Hematopoietic multipotent progenitor cell (in vitro differentiated cells): ENCODE measurements at places on chromosomes 5 and 9.
A peak's percentile ranks its signal among the peaks of the same experiment; 100 is the strongest.

GRCh38 chr5:175319199-175319598 is 124.8 kb downstream of the DRD1 start:
- DNase-seq: no peak

DNA sequence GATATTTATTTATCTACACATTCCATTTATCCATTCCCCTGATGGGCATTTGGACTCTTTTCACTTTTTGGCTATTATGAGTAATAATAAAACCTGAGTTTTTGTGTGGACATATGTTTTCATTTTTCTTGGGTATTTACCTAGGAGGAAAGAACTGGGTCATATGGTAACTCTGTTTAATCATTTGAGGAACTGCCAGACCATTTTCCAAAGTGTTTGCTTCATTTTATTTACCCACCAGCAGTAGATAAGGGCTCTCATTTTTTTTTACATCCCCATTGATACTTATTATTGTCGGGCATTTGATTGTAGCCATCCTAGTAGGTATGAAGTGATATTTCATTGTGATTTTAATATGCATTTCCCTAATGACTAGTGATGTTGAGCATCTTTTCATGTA is 7.7 kb upstream of the PTPDC1 start:
- DNase-seq: no peak

DNA sequence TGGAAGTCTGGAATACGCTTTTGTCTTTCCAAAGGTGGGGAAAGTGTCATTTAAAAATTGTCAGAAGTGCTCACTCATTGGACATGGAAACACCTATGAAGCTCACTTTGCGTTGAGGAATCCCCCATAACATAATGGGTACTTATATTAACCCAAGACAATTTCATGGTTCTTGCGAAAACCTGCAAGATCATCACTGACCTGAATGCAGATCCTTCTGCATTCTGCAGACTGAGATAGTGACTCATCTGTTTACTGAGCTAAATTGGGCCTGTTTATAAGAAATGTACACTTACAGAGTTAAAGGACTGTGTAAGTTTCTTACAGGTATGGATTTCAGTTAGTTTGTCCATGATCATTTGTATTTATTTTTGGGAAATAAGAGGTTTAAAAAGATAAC is 153.0 kb downstream of the HMHB1 start:
- DNase-seq: no peak

DNA sequence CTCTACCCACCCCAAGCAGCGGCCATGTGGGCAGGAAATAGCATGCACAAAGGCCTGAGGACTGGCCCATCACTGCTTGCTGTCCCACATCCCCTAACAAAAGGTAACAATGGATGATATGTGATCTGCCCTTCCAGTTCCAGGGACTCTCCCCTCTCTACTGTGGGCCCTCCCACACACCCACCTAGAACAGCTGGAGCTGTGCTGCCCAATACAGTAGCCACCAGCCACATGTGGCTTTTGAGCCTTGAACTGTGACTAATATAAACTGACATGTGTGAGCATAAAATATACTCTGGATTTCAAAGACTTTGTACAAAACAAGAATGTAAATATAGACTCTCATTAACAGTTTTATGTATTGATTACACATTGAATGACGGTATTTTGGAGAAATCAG is 78.1 kb downstream of the C5orf15 start:
- no peak for DNase-seq

DNA sequence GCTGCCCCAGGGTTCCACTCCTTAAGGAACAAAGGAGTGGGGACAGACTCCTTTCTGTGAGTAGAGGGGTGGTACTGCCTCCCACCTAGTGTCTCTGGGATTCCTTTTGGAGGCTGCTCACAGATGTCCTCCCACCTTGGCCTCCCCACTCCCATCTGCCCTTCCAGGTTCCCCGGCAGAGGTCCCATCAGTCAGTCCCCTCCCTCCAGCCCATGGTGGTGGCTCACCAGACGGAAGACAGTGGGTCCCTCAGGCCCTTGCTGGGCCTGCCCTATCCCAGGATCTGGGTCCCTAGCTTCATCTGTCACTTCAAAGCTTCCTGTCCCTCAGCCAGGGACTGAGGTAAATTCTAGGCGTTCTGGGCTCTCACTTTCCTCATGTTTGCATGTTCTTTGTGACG is 35.6 kb upstream of the NEK6 start:
- no peak for DNase-seq

DNA sequence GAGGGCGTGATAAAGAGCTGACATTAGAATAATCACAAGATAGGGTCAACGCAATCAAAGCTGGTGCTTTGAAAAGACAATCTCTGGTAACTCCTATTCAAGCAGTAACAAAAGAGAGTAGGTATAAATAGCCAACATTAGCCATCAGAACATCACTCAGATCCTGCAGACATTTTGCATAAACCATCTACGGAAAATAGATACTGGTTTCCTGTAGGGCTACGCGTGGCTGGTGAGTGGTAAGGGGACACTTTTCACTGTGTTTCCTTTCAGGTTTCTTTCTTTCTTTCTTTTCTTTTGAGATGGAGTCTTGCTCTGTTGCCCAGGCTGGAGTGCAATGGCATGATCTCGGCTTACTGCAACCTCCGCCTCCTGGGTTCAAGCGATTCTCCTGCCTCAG is 22.3 kb downstream of the TTF1 start:
- no peak for DNase-seq

DNA sequence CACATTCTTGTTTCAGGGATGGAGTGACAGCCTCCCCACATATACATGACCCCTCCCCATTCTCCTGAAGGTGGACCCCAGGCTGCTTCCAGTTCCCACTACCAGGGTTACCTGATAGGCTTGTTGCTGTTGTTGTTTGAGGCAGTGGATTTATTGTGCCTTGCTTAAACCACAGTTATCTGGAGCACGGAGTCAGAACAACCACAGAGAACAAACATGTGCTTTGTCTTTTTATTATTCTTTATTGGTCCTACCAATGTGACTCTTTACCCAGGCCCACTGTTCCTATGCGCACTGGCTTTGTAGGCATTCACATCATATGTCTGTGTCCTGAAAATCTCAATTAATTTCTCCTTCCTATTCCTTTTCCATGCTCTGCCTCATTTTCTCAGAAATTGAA is 41.2 kb upstream of the IPPK start:
- no peak for DNase-seq

DNA sequence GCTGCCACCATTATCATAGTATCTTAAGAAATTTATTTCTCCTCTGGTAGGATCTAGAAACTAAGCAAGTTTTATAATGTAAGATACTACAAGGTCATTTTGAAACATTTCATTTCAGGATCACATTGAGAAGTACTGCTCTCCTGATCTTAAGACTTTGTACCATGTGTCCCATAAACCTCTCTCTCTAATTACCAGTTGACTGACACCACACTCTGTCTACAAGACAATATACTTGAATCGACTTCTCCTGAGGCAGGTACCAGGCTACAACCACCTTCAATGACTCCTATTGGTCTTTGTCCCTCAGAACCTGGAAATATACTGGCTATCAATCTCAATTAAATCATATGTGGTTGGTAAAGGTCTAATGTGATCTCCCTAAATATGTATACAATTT is 597.0 kb downstream of the PTPRD start:
- DNase-seq: no peak

GRCh38 chr9:2180154-2180553 is 165.0 kb downstream of the SMARCA2 start:
- no peak for DNase-seq

- DNase-seq: no peak
Observed at GRCh38 chr5:81315336-81315735, 13.9 kb downstream of the ZCCHC9 start.

- no peak for DNase-seq
Observed at GRCh38 chr5:141485321-141486055, 658 bp downstream of the PCDHGC4 start.

- DNase-seq: no peak
Observed at GRCh38 chr9:108377881-108378280, 477.9 kb downstream of the ACTL7B start.

GRCh38 chr9:86126998-86127972 is 27.9 kb upstream of the GOLM1 start:
- DNase-seq: no peak

DNA sequence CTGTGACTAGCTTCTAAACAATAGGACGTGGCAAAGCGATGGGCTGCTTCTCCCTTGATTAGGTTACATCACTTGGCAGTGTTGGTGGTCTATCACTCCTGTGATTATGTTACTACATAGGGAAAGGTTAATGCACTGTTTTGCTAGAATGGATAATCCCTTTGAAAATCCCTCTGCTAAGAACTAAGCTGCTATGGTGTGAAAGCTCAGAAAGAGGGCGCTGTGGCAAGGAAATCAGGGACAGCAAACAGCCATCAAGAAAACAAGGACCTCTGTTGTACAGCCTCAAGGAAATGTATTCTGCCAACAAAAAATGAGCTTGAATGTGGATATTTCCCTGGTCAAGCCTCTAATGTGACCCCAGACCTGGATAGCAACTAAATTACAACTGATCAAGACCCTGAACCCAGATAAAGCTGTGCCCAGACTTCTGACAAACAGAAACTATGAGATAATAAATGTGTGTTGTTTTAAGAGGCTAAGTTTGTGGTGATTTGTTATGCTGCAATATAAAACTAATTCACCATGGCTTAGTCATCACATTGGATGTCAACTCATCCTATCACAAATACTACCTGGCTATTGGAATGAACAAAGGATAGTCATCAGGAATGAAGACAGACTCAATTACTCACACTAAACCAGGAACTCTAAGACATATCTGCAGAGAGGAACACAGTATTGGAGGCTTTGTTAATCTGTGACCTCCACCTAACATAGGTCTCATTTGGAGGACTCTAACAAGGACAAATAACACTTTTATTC is 1215.9 kb downstream of the EFNA5 start:
- peak; percentile 31 for DNase-seq

DNA sequence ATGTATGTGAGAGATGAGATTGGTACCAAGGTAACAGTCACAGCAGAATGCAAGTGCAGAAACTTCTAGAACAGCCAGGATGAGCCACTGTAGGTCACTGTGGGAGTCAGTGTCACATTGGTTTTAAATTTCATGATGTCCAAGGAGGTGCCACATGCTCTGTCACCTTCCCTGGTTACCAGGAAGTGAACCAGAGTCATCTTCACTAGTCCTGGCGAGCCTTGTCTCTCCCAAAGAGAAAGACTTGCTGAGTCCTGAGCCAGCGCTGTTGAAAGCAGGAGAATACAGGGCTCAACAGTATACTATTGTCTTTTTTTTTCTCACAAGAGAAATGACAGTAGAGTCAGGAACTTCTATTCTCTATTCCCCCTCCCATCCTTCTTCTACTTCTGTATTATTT is 615.5 kb downstream of the RAB3C start:
- DNase-seq: no peak

GRCh38 chr9:89633404-89633803 is 28.6 kb downstream of the GADD45G start:
- DNase-seq: no peak

- DNase-seq: no peak
Observed at GRCh38 chr5:32805971-32806638, 95.0 kb downstream of the NPR3 start.

- no peak for DNase-seq
Observed at GRCh38 chr9:135526730-135527571, 5.7 kb downstream of the LCN1 start.

- no peak for DNase-seq
Observed at GRCh38 chr5:1784197-1785050, 15.2 kb downstream of the MRPL36 start.

DNA sequence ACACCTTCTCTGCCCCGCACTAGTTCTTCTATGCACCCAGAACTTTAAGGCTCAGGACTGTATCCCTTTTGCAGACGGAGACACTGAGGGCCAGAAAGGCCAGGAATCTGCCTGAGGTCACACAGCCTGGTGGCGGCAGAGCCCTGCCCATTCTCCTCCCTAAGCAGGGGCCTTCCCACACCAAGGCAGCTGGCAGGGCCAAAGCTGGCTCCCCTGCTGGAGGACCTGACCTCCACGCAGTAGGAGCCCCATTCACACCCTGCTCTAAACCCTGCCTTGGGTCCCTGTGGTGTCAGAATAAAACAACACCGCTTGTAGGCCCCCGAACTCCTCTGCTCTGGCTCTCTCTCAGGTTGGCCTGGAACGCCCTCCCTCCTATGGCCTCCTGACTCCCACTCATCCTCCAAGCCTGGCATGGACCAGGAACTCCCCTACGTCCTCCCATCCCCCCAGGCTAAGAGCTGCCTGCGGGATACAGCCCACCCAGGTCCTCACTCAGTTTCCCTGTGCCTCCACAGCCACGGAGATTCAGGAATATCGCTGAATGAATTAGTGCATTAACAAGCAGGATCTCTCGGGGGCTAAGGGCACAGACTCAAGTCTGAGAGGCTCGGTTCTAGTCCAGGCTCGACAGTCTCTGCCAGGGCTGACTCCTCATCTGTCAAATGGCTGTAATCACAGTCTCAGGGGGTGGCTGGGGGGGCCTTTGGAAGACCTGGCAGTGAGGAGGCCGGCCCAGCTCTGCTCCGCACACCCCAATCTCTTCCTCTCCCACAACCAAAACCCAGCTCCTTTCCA is 2.8 kb downstream of the ST6GALNAC6 start:
- DNase-seq: no peak

DNA sequence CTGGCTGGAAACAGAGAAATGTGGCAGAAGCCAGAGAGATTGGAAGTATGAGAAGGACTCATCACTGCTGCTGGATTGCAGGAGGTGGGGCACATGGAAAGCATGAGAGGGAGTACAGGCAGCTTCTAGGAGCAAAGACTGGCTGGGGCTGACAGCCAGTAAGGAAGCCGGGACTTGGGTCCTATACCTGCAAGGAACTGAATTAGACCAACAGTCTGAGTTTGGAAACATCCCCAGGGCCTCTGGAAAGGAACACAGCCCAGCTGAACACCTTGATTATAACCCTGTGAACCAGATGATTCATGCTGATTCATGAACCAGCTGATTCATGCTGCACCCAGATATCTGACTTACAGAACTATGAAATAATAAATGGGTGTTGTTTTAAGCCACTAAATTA is 93.4 kb downstream of the OSTF1 start:
- no peak for DNase-seq

GRCh38 chr9:97853056-97853843 is at the start of gene FOXE1:
Gene FOXE1 (plus strand): TSS chr9:97853226. CDS start chr9:97853915, 689 bp downstream.
- DNase-seq: no peak

DNA sequence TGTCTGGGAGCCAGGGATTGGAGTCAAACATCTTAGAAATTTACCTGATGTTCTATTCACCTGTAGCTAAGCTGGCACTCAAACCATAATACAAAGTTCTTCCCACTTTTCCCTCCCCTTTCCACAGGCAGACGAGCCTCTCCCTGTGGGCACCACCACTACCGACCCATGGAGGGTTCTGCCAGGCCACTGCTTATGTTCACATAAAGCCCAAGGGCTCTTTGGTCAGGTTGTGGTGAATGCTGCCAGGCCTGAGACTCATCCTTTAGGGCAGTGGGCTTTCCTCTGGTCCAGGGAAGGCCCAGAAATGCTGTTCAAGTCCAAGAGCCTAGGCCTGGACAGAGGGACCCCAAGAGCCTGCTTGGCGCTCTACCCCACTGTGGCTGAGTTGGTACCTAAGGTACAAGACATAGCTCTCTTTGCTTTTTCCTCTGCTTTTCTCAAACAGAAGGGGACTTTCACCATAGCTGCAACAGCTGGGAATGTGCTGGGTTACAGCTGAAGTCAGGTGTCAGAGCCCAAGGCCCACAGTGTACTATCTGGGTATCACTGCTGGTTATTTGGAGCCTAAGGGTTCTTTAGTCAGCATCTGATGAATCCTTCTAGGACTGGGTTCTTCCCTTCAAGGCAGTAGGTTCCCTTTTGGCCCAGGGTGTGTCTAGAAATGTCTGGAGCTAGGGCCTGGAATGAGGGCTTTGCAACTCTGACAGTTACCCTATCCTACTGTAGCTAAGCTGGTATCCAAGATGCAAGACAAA is 620.1 kb downstream of the TLE1 start:
- no peak for DNase-seq
